ENCODE measurements at places on chromosomes 1 and 21.
A peak's percentile ranks its signal among the peaks of the same experiment; 100 is the strongest.

DNA sequence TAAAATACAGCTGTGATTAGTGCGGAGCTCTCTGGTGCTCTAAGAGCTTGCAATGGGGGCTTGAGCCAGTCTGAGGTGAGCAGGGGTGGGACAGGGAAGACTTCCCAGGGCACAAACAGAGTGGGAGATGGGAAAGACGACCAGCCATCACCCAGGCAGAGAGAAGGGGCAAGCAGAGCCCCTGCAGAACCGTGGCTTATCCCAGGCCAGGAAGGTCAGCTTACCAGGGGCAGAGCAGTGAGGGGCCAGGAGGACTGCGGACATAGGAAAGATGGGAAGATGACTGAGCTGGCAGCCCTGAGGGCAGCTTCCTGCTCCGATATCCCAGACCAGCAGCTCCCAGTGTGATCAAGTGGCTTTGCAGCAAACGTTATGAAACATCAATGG, 55.4 kb upstream of the IFFO2 start:
- DNase-seq: no peak

DNA sequence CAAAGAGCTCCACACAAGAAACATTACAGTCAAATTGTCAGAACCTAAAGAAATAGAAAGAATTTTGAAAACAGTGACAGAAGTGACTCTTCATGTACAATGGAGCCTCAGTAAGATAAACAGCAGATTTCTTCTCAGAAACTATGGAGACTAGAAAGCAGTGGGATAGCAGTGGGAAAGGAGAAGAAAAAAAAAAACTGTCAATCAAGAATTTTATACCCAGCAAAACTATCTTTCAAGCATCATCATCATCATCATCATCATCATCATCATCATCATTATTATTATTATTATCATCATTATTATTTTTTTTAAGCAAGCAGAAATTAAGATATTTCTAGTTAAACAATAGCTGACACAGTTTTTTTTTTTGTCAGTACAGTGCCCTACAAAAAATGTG, 24.2 kb downstream of the CEP170 start:
- DNase-seq: peak; percentile 30

- DNase-seq: no peak
Measured at GRCh38 chr1:82818586-82818985, 1017.9 kb downstream of the ADGRL2 start.

DNA sequence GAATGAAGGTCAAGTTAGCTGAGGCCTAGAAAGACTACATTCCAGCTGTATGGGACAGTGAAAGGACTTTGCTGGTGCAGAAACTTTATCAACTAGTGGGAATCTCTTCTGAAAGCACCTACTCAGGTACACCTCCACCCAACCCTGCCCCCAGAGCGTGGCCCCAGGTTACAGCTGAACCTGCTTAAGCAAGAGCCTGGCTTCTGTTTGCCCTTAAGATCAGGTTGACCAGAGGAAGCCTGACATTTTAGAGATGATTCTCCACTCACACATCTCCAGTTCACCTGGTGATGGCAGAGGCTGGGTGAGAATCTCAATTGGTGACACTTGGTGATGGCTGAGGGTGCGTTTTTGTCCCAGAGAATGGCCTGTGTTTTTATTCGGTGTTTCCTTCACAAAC, 24.0 kb downstream of the ELAPOR1 start:
- no peak for DNase-seq

DNA sequence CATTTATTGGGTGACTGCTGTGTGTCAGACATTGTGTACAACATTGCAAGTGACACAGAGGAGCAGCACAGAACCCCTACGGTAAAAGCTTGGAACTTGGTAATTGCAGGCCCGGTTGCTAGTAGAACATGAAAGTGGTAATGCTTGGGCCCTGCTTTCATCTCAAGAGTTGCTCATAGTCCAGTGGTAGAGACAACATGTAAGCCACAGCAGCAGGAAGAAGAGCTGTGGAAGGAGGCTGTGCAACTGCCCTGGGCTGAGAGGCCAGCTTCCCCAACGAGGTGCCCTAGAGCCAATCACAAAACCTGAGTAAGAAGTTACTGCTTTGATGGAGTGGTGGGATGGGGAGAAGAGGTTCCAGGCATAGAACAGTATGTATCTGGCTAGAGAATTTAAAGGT, 18.4 kb downstream of the CNIH4 start:
- no peak for DNase-seq

DNA sequence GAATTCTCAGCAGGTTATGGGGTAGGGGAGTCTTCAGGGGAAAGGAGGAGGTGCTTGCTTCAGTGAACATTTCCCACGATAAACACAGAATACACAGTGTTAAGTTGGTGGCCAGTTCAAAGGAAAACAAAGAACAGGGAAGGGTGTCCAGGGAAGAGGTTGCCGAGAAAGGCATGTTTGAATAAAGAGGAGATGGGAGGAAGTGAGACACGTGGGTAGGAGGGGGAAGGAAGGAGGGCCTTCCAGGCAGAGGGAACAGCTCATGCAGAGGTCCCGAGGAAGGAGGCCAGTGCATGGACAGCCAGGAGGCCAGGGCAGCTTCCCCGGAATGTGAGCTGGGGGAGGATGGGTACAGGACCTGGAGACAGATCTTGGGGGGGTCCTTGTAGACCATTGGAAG, 130.3 kb upstream of the TMEM51 start:
- no peak for DNase-seq

- DNase-seq: no peak
Measured at GRCh38 chr1:60936591-60937342, 145.6 kb upstream of the NFIA start.

- DNase-seq: no peak
Measured at GRCh38 chr1:25832336-25833037, 12.7 kb downstream of the MTFR1L start.

GRCh38 chr1:117594261-117594990, 11.4 kb upstream of the TENT5C start:
- DNase-seq: no peak

- DNase-seq: no peak
Measured at GRCh38 chr1:1128454-1129139, 12.7 kb upstream of the C1orf159 start.

DNA sequence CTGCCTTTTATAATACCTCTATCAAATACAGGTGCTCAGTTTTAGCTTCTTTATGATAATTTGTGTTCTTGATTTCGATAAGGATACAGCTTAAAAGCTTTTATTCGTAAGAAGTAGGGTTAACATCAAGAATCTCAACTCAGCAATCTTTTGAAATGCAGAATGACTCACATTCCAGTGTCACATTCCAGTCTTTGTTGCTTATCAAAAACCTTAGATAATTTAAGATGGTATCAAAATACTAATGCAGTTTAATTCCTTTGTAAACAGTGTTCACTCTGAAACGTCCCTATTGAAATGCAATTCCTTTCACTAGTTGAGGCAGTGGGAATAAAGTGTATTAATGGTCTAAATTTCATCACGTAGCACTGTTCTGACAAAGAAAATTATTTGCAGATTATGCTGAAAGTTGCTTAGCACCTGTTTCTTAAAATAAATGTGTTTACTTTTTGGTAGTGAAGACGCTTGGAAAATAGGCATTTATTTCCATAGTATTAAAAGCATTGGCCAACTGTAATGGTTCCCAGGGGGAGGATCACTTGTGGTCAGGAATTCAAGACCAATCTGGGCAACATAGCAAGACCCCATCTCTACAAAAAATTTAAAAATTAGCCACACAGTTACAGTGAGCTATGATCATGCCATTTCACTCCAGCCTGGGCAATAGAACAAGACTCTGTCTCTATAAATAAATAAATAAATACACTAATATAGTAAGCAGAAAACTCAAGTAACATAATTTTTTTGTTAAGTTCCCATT, 10.1 kb upstream of the CNN3 start:
- DNase-seq: peak; percentile 35

GRCh38 chr1:9352377-9353134, 59.9 kb downstream of the SPSB1 start:
- no peak for DNase-seq

GRCh38 chr1:66339944-66340343, 194.0 kb upstream of the SGIP1 start:
- no peak for DNase-seq

- peak; percentile 54 for DNase-seq
Measured at GRCh38 chr1:54857746-54858561, 29.0 kb downstream of the DHCR24 start.

- peak; percentile 91 for DNase-seq
Measured at GRCh38 chr1:162663589-162664106, 31.4 kb downstream of the DDR2 start.

DNA sequence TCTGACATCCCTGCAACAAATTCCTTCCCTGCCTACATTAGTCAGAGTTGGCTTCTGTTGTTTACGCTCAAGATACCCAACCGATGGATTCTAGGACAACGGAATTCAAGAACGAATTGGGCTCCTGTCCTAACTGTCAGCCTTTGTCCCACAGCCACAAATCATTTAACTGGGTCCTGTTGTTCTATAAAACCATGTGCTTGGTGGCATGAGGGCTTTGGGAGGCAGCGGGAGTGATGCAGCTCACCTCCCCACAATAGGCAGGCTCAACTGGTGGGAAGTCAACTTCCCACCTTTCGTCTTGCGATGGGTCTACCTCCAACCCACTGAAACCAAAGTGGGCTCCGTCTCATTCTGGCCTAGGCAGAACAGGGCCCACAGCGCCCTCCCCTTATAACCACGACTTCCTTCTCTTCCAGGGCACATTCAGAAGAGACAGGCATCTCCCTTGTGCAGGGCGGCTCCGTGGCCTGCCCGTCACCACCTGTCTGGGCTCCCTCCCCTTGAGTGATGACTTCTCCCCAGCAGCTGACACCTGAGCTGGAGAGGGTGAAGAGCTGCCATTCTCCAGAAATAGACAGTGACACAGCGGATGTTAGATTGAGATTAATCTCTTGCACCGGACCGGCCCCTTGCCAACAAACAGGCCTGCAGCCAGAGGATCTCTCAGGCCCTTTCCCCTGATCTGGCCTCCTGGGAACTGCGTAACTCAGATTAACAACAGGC, 26.5 kb downstream of the LRRC38 start:
- DNase-seq: no peak

DNA sequence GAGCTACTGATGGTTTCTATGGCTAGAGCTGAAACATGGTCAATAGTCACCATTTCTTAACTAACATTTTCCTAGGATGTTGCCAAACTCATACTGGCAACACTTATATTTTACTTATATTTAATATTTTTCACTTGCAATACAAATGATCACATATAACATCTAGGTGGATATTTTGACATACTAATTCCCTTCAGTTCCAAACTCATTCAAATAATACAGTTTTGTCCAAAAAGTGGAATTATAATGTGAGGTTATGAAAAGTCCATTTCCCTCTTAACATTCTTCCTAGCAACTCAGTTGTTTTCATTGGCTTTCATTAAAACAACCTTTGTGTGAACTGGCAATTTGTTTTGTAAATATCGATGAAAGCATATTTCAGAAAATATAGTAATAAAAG, 16.0 kb downstream of the SPAG17 start:
- no peak for DNase-seq

DNA sequence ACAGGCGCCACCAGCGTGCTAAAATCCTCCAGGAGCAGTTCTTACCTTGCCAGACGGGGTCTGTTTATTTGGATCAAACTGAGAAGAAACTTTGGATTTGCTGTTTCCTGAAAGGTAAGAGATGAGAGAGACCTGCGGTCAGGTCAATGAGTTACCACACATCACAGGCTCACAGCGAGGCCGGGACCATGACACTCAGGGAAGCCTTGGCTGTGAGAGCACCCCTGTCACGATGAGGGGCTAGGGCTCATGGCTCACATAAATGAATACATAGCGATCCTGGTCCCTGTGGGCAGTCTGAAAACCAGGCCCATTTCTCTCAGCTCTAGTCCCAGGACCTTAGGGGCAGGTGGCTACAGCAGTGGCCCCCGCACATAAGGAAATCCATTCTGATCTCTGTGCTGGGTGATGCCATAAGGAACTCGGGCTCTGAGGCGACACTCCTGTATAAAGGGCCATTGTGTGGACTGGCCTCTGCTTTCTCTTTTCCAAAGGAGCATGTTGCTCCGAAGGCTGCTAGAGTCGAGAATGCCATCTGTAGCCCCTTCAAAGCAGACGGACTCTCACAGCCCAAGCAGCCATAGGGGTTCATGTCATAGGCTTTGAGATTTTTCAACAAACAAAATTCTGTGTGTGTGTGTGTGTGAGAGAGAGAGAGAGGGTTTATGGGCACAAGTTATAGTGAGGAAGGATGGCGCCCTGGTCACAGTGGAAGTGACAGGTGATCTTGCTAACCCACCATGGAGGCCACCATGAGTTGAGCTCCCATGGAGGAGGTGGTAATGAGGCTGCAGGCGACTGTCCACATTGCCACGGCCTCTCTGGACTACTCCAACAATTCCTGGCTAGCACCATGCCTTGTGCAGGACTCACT, 9.0 kb upstream of the SRM start:
- no peak for DNase-seq

DNA sequence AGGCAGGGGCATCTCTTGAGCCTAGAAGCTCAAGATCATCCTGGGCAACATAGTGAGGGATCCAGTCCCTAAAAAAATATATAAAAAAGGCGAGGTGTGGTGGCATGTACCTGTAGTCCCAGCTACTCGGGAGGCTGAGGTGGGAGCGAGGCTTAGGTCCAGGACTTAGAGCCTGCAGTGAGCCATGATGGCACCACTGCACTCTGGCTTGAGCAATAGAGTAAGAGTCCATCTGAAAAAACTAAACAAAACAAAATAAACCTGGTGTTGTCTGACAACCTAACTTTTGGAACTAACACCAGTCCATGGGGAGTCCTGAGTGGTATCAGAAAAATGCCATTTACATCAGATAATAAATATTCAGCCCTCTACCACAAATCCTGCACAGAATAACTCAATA, 110.1 kb upstream of the NRIP1 start:
- DNase-seq: no peak

- no peak for DNase-seq
Measured at GRCh38 chr1:42926235-42926878, 32.3 kb downstream of the SLC2A1 start.

- no peak for DNase-seq
Measured at GRCh38 chr1:1309251-1310108, 1.1 kb downstream of the PUSL1 start.

DNA sequence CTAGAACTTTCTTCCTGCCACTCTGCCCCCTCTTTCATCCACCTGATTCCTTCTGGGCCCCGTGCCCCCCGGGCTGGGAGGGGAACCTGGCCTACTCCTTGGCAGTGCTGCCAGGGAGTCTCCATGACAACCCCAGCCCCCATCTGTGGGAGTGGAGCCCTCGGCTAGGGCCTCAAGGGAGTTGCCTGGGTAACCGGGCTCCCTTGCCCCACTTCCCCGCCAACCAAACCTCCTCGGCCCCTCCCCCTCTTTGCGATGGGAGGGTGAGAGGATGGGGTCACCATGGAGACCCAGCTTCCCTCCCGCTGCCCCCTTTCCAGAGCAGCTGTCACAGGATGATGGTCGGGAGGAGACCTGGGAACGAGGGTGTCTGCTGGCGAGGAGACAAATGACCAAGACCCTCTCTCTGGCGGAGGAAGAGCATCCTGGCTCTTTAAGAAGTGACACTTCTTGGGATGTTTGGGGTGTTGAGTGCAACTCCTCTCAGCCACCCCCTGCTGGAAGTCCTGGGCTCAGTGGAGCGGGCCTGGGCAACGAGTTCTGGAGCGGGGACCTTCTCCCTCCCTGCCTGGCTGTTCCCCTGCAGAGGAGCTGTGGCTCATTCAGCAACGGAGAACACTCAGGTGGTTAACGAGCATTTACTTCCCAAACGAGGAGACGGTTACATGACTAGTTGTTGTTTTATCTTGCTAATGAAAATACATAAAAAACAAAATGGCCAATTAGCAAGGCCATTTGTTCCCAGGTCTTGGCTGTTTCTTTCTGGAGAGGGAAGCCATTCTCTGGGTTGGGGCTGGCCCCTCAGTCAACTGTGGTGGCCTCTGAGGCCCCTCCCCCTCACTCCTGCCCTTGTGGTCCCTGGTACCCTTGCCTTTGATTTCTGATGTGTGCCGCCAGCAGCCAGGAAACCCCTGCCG, 82.8 kb downstream of the UBIAD1 start:
- DNase-seq: no peak

GRCh38 chr1:8652467-8653046, 164.9 kb downstream of the RERE start:
- no peak for DNase-seq

Measured in fibroblast of skin of right biceps (primary cell).